ENCODE measurements at places on chromosomes 7 and 10.

- no peak for DNase-seq
These were observed 1.2 kb upstream of the TMEM178B start for GRCh38 chr7:141072548-141073172.

GRCh38 chr10:101301111-101301731, 52.7 kb upstream of the BTRC start:
- peak; percentile 30 for DNase-seq

DNA sequence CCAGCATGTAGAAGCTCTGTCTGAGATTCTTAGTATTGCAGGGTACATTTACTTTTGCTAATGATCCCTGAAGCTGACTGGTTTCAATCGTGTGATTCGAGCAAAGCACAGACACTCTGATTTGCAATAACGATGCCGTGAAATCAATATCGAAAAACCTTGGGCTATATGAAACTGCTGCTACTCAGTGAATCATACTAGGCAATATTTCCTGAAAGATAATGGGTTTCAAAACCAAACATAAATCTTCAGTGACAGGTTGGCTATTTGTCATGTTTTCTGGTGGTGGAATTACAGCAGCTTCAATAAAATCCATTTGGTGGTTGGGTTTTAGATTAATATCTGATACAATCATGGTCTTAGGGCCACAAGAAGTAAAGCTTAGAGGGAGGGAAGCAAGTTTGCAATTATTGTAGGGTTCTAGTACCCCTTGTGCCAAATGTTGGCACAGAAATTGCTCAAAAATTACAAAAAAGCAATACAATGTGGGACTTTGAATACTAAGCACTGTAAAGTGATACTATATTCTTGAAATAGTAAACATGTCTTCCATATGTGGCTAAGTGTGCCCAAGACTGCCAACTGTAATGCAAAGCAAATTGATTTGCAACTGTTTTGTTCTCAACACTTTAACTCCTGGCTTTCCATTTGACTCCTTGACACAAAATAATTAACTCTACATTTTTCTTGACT, 112.4 kb upstream of the JAZF1 start:
- no peak for DNase-seq

DNA sequence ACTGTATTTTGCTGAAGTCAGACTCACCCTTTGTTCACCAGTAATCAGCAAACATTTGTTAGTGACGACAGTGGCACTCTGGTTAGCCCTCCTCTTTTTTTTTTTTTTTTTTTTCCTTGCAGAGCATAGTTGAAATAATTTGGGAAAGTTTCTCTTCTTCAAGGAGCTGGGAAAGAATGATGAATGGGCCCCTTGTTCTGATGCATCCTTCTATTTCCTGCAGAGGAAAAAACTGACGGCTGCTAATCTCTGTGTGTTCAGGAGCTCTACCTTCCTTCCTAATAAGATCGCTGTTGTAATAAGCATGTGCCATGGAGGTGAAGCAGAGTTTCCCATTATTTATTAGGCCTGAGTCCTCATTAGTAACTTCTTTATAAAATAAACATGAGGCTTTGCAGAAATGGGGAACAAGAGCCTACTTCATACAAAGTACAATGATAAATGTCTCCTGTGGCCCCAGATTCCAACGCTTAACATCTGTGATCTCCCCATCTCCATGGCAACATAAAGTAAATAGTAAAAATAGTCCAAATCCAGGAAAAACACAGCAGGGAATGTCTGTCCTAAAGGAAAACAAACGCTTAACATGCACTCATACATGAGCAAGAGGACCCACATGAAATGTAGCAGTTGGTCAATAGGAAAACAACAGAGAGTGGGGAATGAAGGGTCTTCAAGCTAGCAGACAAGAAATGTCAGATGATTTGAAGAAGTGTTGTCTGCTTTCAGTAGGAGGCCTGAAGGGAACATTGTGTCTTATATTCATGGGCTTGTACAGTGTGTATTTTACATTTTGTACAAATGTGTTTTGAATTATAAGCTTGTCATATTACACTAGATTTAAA, 59.1 kb upstream of the CALD1 start:
- no peak for DNase-seq

GRCh38 chr7:83259064-83259463, 96.4 kb upstream of the PCLO start:
- no peak for DNase-seq

DNA sequence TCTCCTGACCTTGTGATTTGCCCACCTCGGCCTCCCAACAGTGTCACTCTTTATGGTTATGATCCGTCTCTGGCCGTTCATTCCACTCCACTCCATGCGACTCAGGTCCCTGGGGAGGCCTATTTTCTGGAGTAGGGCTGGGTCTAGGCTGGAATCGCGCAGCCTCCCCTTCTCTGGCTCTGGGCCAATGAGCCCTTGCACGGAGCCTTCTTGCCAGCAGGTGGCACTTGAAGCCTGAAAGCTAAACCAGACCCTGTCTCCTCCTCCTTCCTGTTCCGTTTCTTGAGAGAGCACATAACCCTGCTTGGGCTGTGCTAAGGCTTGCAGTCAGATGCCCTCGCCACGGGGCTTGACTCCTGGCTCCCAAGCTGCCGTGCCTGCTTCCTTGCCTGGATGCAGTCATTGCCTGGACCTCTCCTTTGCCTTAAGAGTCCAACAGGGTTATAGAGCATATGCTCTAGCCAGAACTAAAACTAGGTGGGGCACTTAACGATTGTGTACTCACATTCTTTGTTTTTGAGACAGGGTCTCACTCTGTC, 9.6 kb upstream of the DNAJB12 start:
- DNase-seq: peak; percentile 84

- DNase-seq: no peak
These were observed 50.6 kb downstream of the VPS41 start for GRCh38 chr7:38858259-38858884.

- DNase-seq: no peak
These were observed 202.2 kb upstream of the KIAA1217 start for GRCh38 chr10:24006741-24007140.

- no peak for DNase-seq
These were observed 25.9 kb downstream of the HTRA1 start for GRCh38 chr10:122487174-122487765.

- no peak for DNase-seq
These were observed 19.1 kb downstream of the ZNRF2 start for GRCh38 chr7:30303312-30304039.

DNA sequence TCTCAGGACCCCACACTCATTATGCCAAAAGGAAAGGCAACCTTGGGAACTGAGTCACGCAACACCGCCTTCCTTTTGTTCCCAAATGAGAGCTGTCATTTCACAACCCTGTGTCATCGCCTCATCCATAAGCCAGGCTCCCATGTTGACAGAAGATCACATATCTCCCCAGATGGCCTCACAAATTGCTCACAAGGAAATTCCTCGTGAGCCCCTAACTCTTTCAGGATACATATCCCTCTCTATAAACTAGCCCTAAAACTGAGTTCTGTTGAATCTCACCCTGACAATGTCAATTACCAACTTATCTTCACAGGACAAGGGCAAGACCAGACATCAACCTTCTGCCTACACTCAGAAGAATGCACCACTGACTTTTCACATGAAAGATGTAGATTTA, 22.6 kb downstream of the CCDC3 start:
- no peak for DNase-seq

GRCh38 chr10:88062798-88063472, 199.5 kb downstream of the PTEN start:
- DNase-seq: no peak

GRCh38 chr7:1952169-1952760, 280.5 kb downstream of the MAD1L1 start:
- no peak for DNase-seq

DNA sequence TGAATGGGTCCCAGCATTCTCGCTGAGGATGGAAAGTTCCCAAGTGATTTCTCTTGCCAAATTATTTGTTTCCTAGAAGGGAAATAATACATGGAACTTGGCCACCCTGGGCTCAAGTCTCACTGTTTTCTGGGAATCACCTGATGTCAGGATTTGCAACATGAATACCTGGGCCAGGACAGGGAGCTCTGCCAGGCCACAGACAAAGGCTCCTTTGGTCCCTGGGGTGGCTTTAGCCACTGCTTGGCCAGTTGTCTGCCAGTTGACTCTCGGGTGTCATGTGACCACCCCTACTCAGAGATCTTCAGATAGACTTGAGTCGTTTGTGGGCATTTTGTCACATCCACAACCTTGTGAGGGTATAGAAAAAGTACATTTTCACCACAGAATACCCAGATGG, 258.0 kb upstream of the HABP2 start:
- DNase-seq: no peak

All from activated CD8-positive, alpha-beta memory T cell treated with anti-CD3 and anti-CD28 coated beads, Interleukin-2, amount 50 U/mL, for 4 hours (primary cell).